ENCODE measurements at places on chromosomes 2 and 18.

- DNase-seq: no peak
These were observed 144.8 kb downstream of the LDLRAD4 start for GRCh38 chr18:13363359-13363758.

- DNase-seq: no peak
These were observed 76.9 kb downstream of the CRIM1 start for GRCh38 chr2:36432479-36432878.

GRCh38 chr2:76599732-76600368, 889.1 kb upstream of the GCFC2 start:
- no peak for DNase-seq

DNA sequence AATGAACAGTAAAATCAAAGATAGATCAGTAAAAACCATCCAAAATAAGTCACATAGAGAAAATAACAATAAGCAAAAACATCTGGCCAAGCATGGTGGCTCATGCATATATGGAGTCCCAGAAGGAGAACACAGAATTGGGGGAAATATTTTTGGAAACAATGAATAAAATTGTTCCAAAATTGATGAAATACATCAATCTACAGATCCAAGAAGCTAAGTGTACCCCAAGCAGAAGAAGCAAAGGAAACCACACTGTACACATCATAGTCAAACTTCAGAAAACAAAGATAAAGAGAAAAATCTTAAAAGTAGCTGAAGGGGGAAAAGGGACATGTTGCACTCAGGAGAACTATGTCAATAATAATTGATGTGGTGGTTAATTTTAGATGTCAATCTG, 80.4 kb upstream of the RMP24 start:
- DNase-seq: no peak

- no peak for DNase-seq
These were observed 308.8 kb downstream of the PRKCE start for GRCh38 chr2:45960057-45960863.

GRCh38 chr18:28062443-28062842, 114.5 kb downstream of the CDH2 start:
- no peak for DNase-seq

DNA sequence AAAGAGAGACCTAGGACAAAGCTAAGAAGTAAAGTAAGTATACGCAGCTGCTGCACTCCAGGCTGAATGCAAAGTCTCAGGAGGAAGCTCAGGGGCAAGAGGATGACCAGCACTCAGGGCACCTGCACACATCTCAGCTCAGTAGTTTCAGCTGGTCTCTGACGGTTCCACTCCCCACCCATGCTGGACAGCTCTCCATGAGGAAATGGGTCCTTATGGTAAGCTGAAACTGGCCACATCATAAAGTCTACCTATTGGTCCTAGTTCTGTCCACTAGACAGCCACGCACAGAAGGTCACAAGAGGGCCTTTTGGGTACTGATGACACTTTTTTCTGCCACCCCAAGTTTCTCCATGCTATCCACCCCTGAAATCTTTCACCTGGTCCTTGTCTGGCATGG, 215.3 kb downstream of the TTC32 start:
- no peak for DNase-seq

GRCh38 chr18:14031053-14031452, 101.2 kb downstream of the ZNF519 start:
- DNase-seq: no peak

- no peak for DNase-seq
These were observed 169.2 kb upstream of the NOSTRIN start for GRCh38 chr2:168633200-168633599.

DNA sequence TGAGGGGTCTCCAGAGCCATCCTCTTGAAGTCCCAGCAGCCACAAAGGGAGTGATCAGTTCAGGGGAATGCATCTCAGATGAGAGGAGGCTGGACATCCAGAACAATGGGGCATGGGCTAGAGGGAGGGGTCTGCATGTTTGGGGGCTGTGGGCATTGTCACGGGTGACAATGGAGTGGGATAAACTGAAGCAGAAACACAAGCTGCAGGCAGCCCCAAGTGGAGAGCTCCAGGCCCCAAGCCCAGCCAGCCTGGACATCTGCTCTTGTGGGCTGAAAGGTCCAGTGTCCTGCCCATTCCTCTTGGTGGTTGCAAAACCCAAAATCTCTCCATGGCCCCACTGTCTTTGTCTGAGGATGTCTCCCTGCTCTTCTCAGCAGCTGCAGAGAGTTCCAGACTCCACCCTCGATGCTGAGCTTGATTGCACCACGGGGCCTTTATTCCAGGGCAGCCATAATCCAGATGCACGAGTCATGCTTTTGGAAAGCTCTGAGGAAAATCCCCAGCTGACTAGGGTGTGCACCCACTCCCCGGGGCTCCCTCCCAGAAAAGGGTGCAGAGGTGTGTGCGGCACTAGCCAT, 149.4 kb downstream of the TNS1 start:
- no peak for DNase-seq

DNA sequence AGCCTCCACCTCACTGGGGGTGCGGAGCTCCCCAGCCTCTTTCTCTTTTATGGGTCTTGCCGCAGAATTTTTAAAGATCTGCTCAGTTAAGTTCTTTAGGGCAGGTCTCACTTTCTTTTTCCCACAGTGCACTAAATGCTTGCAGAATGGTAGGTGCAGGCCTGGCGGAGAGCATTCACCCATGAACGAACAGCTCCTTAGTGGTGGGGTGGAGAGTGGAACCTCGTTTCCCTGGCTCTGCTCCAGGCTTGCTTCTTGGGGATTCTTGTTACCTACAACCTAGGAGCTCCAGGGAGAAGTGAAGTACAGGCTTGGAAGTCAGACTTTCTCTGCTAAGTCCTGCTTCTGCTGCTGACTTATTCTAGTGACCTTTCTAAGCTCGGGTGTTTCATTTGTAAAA, 70.3 kb upstream of the PXDN start:
- no peak for DNase-seq

GRCh38 chr2:110211938-110212858, at the start of gene MTLN:
Gene MTLN, minus strand, starts transcription at chr2:110212547. Its CDS starts 22 bp downstream, at chr2:110212525.
- peak; percentile 52 for DNase-seq
